ENCODE measurements at places on chromosomes 6 and 20. TPM values are rescaled to one million over a fixed set of nuclear protein-coding genes. Genes with fewer than 3 reads are reported as not detected.

DNA sequence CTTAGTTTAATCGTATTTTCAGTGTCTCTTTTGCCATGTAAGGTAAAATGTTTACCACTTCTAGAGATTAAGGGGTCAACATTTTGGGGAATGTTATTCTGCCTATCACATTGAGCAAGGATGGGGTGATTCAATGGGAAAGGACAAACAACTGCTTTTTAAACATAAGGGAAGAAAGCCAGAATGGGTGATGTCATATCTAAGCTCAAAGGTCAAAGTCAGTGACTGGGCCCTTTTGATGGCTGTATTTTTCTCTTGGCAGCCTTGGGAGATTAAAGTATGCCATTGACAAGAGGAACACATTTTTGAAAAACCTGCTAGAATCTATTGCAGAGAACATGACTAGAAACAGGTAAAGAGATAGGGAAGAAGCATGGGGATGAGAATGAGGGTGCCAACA, 477.3 kb upstream of the IRAK1BP1 start:
- H3K36me3 ChIP-seq, result no peaks in the 10 kb centered on the region
- H3K4me3 ChIP-seq, result no peak overlapping the region
- no peak for DNase-seq
- no peaks in the 10 kb centered on the region for H3K4me1 ChIP-seq
- H3K27me3 ChIP-seq, result no peaks in the 10 kb centered on the region

The NRSN2 gene
- 8.0 TPM for total RNA-seq

DNA sequence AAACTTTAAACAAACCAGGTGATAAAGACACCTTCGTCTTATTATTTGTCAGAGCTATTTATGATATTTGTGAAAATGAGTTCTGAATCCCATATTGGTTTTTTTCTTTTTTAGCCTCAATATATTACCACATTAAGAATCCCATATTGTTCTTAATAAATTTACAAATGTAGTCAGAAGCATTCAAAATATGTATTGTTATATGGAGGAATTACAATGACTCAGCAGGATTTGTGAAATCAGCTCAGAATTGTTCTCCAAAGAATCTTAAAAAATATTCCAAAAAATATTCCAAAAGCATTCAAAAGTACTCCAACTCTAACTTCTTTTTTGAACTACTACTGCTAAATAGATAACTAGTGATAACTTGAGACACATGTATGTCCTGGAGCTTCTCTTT, 6.5 kb upstream of the ZNF343 start:
- H3K4me1 ChIP-seq, result no peaks in the 10 kb centered on the region
- DNase-seq, result no peak
- H3K4me3 ChIP-seq, result no peak overlapping the region
- no peaks in the 10 kb centered on the region for H3K36me3 ChIP-seq
- peaks cover 10% of the 10 kb centered on the region for H3K27me3 ChIP-seq

The OR2H2 gene
- total RNA-seq, result not detected

GRCh38 chr20:38673725-38674091, 50.6 kb upstream of the SLC32A1 start:
- H3K27ac ChIP-seq, result no peak overlapping the region
- H3K4me1 ChIP-seq, result peaks cover 7% of the 10 kb centered on the region
- DNase-seq, result peak; percentile 35

All from activated CD8-positive, alpha-beta T cell treated with anti-CD3 and anti-CD28 coated beads for 36 hours (primary cell).